ENCODE measurements at places on chromosomes 12 and 14. TPM values are rescaled to one million over a fixed set of nuclear protein-coding genes. Genes with fewer than 3 reads are reported as not detected.

Gene PCED1B
- total RNA-seq, result 117 TPM

Gene DIO2
- total RNA-seq, result not detected

Gene KRT83
- not detected for total RNA-seq

Gene E2F7
- 6.9 TPM for total RNA-seq

Gene COX8C
- not detected for total RNA-seq

Gene PRIMA1
- not detected for total RNA-seq

Gene RBM19
- total RNA-seq, result 86.9 TPM

Gene LGR5
- not detected for total RNA-seq

Gene ACOT6
- not detected for total RNA-seq

Gene SLC17A8
- total RNA-seq, result not detected

Measured in activated naive CD8-positive, alpha-beta T cell treated with anti-CD3 and anti-CD28 coated beads for 36 hours (primary cell).